ENCODE measurements at places on chromosomes 5 and 9.

DNA sequence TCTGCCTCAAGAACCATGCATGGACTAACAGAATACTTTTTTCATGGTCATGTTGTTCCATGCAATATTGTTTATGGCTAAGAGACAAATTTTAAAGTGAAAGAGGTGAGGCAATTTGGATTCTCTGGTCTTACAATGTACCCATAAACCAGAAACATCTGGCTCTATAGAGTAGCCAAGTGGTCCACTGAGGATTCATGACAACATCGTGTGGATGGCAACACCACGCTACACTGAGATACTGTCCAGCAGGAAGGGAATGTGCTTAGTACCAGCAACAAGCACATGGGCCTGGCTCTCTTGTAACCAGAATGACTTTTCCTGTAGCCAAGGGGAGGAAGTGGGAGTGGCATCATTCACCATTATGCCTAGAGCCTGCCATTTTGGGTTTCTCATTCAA is 218.2 kb downstream of the GADD45G start:
- DNase-seq, result no peak

DNA sequence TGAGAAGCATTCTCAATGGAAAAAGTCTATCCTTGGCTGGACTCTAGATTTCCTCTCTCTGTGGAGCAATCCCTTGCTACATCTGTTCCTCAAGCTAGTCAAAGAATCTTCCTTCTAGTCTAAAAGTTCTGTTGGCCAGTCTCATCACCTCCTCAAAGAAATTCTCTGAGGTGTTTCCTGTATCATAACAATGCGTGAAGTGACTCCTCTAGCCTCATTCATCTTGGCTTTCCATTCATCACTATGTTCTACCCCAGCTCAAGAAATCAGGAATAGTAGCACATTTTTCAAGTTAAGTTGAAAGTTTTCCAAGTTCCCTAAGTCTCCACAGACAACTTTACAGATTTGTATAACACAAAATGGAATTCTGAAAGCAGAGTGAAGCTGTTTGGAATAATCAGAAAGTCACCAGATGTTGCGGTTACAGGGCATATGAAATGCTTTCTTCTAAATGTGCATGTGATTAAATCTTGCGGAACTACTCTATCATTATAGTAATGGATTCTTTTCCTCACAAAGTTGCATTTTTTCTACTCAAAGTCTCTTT is 176.6 kb upstream of the FREM1 start:
- no peak for DNase-seq

GRCh38 chr5:157842787-157843186 is 16.2 kb downstream of the CLINT1 start:
- DNase-seq, result no peak

DNA sequence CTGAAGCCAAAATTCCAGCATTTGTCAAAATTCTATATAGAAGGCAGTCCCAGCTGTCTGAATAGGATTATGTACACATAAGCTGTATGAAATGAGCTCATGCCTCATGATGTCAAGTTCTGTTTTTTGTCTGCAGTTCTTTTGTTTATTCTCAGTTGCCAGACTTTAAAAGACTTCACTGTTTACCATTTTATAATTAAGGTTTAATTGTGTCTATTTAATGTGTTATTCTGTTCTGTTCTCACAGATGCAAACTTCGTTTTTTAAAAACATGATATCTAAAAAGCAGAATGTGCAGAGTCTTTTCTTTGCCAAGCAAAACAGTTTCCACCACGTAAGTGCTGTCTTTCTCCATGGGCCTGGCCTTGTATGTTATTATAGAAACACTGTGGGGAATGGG is 31.1 kb downstream of the ERAP1 start:
- no peak for DNase-seq

GRCh38 chr5:180613188-180613813 is 22.0 kb upstream of the SCGB3A1 start:
- no peak for DNase-seq

- no peak for DNase-seq
Measured at GRCh38 chr5:160315968-160316367, 3.6 kb upstream of the CCNJL start.

- no peak for DNase-seq
Measured at GRCh38 chr5:3026099-3026498, 274.6 kb upstream of the IRX2 start.

DNA sequence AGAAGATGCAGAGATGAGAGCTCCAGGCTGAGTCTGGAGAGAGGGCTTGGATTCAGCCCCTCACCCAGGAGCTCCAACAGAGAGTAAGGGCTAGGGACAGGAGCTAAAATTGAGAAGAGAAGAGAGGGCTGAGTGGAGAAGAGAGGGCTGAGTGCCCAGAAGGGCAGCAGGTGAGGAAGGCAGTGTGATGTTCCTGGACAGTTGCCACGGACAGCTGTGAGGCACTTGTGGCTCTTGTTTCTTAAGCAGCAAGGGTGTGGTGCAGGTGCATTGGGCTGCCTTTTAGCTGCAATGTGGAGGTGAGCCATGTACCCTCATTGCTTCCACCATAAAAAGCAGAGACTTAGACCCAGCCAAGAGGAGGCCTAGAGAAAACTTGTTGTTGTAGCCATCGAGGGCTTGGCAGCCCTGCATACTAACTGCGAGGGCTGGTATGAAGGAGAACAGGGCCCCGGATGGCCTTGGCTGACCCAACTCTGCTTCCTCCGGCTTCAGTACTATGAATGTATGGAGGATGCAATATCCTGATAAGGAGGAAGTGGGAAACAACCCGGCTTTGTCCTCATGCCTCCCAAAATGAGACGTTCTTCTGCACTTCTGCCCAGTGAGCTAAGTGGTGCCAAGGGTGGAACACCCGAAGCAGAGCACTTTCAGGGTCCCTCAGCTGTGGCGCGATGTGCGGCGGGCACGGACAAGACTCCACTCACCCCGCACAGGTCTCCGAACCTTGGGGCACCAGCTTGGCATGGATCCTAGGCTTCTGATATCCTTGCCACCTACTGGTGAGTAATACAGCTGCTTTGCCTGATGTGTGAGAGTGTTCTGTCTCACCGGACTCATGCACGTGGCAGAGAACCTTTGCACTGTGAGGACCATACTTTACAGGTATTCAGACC is 65.2 kb downstream of the LRRC70 start:
- DNase-seq, result no peak

DNA sequence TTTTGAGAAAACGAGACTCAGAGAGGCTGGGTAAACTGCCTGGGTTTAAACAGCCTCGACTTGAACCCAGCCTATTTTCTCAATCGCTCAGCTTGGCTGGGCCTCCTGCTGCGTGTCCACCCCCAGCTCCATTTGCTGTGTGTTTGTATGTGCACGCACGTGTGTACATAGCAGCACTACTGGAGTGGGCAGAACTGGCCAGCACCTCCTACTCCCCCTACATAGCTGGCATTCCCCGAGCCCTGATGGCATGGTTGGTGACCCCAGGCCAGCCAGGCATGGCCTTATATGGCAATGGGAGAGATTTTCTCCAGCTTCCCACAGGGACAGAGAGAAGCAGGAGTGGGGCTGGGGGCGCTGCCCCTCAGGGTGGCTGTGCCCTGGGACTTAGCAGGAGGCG is 4.1 kb downstream of the AIF1L start:
- no peak for DNase-seq

DNA sequence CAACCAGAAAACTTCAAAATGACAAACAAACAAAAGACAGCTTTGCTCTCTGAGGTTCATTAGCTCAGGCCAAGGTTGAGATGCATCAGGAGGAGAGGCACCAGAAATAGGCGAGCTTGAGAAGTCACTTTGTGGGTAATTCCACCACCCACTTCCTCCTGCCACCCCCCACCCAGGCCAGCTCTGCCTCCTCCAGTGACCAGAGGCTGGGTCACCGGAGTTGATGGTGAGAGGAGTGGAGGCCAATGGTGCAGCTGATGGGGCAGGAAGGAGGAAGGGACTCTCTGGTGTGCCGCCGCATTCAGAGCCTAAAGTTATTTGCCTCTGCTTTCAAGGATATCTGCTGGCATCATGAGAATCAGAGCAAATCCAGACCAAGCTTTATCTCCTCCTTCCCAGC is 73.8 kb upstream of the ASTN2 start:
- no peak for DNase-seq

DNA sequence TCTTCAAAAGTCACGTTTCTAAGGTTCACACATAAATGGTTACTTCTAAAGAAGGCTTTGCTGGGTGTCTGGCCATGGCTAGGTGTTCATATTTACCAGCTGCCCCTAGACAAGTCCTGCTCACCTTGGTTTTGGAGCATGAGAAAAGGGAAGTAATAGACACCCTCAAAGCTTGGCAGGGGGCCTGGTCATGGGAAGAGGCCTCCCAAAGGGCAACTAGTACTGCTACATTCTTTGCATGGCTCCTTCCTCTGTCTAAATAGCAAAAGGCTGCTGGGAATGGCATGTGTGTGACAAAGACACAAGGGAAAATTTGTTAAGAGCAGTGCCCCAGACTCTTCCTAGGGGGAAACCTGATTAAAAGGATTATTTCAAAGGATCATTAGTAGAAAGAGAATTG is 93.4 kb downstream of the NRG2 start:
- DNase-seq, result no peak

DNA sequence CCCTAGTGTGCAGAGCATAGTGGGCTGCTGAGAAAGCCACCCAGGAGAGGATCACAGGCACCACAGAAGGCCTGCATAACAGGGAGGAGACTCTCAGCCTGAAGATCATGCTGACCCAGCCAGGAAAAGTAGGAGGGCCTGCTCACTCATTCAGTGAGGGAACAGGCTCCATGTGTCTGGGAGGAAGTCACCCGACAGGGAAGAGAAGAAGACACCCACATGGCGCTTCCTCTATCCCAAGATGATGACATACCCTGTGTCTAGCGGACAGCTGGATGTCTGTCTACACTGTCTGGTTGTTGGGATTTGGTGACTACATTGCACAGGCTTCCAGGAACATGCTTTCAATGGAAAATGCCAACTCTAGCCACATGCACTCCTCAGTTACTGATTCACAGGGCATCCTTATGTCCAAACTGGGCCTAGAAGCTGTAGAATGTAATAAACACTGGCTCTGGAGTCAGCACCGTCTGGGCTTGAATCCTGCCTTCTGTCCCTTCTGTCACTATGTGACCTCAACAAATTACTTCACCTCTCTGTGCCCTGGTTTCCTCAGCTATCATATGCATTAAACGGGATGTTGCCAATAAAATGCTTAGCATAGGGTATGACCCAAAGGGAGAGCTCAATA is 47.6 kb downstream of the KLHL3 start:
- DNase-seq, result no peak

GRCh38 chr5:124614105-124614504 is 132.3 kb downstream of the ZNF608 start:
- no peak for DNase-seq

- DNase-seq, result no peak
Measured at GRCh38 chr5:16547200-16547842, 69.5 kb downstream of the RETREG1 start.

- no peak for DNase-seq
Measured at GRCh38 chr9:13974891-13975290, 339.1 kb downstream of the NFIB start.

DNA sequence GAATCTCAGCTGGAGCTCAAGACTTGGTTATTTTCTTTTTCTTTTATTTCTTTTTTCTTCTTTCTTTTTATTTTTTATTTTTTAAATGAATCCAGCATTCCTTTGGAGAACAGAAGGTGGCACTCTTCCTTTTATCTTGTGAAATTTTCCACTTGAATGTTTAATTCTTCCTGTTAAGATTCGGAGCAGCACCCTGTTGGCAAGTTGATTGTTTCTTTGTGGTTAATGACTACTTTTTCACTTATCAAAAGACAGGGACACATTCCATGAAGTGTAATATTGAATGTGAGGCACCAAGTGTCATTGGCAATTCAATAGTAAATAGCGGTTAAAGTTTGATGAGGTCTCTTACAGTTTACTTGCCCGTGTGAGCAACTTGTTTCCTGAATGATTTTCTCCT is 240.5 kb upstream of the CHD1 start:
- DNase-seq, result no peak

DNA sequence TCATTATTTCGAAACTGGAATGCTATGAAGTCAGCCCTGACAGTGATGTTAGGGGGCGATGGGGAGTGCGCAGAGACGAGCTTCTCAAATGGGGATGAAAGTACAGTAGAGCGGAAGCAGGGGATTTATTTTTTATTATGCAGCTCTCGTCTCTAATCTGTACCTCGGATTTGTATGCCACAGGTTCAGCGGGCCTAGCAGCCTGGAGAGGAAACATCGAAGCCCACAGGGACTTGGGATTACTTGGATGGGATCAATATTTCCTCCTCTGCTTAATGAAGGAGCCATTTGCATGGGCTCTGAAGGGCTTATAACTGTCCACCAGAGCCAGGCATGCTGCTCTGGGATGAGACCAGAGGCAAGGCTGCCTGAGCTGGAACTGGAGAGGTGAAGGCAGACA is 133.5 kb upstream of the RAPGEF1 start:
- DNase-seq, result no peak

DNA sequence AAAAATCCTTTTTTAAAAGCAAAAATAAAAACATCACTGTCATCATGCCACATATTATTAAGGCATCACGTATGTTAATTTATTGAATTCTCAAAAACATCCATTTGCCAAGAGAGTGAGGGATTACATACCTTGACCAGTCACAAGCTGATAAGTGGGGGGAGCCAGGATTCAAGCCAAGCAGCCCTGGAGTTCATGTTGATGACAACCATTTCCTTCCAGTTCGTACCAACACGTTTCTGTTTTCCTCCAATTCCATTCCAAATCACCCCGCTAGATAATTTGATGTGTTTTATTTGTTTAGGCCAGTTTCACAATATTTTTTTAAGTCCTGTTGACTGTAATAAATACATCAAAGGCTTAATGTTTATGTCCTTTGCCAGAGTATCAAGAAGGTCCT is 53.0 kb downstream of the SLC1A3 start:
- DNase-seq, result no peak

GRCh38 chr5:157387683-157388093 is 72.3 kb upstream of the NIPAL4 start:
- DNase-seq, result no peak

DNA sequence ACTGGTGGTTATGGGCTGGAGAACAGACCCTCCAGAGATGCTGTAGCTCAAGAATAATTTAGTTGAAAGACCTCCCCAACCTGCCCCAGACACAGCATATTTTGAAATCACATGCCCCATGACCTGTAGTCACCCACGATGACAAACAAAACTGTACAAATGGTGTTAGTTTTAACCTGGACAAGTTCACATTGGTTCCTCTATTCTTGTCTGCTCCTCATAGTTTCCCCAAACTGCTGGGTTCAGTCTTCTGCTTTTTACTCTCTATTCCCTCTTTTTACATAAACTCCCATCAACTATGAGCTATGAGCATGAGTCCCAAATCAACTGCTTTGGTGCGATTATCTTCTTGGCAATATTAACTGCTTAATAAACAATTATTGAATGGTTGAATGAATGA is 365.3 kb upstream of the CLINT1 start:
- DNase-seq, result no peak

- DNase-seq, result no peak
Measured at GRCh38 chr9:132381966-132382541, 24.6 kb downstream of the TTF1 start.

- no peak for DNase-seq
Measured at GRCh38 chr9:82597241-82598203, 465.4 kb downstream of the RASEF start.

DNA sequence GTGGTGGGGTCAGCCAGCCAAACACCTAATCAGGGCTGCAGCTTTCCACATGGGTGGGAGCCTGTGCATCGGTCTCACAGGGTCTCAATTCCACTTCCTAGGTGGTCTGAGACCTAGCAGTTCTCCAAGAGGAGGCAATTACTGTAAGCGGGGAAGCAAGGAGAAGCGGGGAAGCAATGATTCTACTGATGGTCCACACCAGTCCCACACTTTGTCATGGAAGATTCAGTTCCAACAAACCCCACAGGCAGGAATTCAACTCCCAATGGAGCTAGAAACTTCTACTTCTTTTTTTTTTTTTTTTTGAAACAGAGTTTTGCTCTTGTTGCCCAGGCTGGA is 158.7 kb upstream of the RAI14 start:
- no peak for DNase-seq

All from activated CD4-positive, alpha-beta T cell treated with anti-CD3 and anti-CD28 coated beads, Interleukin-2, Interleukin-4, amounts not matched to agents 100 ng/mL and 50 ng/mL, durations not matched to agents 16 hours and 8 hours (primary cell).